ENCODE measurements at places on chromosomes 2 and 18.

DNA sequence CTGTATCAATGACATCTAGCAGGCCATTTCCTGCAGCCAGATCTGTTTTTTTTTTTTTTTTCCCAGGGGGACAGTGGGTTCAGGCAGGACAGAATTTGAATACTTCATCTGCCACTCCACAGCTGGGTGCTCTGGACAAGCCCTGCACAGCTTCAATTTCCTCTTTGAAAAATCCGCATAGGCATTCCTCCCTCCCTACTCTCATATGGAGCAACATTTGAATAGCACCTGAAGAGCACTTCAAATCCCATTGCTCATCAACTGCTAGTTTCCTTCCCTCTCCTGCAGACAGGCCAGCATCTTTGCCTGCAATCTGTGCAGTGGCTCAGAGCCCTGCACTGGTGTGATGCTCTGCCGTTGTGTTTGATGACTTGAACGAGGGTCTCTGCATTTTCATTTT, 326.3 kb downstream of the TSN start:
- DNase-seq: no peak

DNA sequence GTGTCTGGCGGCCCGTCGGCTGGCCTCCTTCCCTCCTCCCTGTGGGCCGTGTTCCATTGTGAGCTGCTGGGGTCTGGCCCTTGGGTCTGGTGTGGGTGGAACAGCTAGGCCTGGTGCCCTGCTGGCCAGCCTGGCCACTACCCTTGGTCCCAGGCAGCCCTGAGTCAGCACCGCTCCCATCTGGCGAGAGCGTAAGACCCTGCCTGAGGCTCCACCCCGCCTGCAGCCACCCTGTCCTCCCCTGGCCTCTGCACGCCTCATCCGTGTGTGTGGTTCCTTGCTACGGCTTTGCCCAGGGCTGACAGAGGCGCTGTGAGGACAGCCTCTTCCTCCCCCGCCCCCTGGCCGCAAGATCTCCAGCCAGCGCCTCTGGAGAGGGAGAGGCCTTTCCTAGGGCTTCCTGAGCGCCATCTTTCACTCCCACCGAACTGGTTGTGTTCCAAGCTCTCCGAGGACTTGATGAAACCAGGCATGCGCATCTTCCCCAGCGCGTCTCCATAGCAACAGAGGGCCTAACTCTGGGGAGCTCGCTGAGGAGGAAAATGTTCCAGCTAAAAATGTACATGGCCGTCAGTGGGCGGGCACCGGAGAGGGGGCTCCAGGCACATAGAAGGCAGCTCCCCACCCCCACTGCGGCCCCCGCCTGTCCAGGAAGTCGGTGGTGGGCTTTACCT, 83.0 kb downstream of the STPG4 start:
- DNase-seq: no peak

DNA sequence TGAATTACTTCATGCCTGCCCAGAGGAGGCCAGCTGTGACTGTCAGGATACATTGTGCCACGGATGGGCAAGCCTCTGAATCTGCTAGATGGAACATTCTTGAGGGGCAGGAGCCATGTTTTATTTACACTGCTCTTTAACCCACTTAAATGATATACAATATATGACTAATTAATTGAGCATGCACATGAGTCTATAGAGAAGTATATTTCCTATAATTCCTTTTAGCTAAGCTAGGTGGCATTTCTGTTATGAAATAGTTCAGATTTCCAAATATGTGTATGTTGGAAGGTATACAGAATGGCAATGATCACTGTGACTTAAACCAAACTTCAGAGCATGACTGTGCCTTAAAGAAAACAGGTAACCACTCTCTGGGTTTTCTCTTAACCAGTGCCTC, 131.7 kb downstream of the RAB3GAP1 start:
- no peak for DNase-seq

DNA sequence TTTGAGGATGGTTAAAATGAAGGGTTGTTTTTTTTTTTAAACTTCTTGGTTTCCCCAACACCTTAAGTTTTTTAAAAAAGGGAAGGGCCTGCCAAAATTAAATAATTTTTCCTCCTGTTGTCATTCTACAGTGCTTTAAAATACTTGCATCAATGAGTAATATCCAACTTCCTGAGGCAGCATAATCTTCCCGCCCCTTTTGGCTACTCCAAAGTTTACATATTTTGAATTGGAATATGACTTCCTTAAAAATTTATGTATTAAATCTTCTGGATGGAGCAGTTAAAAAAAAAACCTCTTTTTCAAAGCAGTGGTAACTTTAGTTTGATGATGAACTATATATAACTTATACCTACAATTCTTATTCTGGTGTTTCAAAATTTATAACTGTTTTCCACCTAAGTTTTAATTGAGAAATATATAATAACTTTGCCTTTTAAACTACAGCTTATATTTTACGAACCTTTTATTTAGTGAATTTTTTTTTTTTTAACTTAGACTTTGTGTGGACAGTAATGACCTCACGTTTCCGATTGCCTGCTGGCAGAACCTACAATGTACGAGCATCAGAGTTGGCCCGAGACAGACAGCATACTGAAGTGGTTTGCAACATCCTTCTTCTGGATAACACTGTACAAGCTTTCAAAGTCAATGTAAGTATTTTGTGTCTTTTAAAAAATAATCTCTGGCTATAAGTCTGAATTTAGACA, 49.8 kb downstream of the PTPN4 start:
- no peak for DNase-seq

- no peak for DNase-seq
These were observed 201.1 kb downstream of the MGAT5 start for GRCh38 chr2:134454931-134455330.

- no peak for DNase-seq
These were observed 45.1 kb upstream of the HDAC4 start for GRCh38 chr2:239445771-239446524.

GRCh38 chr2:14303366-14304115, 329.0 kb upstream of the LRATD1 start:
- no peak for DNase-seq

DNA sequence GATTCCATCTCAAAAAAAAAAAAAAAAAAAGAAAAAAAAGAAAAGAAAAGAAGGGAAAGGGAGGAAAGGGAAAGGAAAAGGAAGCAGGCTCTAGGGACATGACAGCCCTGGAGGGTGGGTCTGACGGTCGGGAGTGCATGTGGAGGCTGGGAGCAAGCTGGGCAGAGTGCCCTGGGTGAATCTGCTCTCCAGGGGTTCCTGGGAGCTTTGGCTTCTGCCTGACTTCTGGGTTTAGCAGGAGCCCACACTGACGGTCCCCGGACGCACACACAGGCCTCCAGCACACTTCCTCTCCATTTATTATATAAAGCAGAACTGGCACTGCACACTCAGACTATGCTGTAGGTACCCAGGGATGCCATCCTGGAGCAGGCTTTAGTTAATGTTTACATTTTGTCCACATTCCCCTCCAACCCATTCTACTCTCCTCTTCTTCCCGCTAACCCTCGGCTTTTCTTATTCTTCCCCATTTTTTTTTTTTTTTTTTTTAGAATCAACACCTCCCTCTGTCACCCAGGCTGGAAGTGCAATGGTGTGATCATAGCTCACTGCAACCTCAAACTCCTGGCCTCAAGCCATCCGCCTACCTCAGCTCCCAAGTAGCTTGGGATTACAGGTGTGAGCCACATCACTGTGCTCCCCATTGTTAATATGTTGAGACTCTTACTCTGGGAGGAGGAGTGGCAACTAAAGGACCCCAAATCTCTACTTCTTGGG, 151.1 kb upstream of the SLC1A4 start:
- DNase-seq: no peak

DNA sequence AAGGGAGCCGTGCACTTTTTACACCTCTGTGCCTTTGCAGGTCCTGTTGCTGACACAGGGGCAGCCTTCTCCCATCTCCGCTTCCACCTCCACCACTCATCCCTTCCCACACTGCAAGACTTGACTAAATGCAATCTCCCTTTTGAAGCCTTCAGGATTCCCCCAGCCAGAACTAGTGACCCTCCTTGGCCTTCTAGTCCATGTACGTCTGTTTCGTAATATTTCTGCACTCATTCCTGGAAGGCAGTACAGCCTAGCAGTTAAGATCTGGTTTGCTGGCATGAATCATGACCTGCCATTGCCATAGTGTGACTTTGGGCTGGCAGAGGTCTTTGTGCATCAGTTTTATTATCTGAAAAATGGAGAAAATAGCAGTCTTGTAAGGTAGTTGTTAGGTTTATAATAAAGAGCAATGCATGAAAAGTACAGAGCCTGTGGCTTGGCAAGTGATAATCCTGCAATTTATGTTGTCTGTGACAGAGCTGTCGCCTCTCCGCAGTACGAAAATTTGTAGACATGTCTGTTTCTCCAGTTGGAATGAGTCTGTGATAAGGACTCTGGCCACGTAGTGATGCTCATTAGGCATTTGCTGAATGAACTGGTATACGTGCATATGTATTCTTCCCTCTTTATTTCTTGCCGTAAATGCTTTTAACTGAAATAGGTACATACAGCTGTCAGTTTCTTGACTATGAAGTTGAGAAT, 36.7 kb downstream of the NCK2 start:
- no peak for DNase-seq

- no peak for DNase-seq
These were observed 147.0 kb downstream of the HDAC4 start for GRCh38 chr2:239253701-239254436.

- no peak for DNase-seq
These were observed 112.8 kb upstream of the FN1 start for GRCh38 chr2:215548714-215549113.

Data from stimulated activated CD8-positive, alpha-beta memory T cell treated with anti-CD3 and anti-CD28 coated beads, Interleukin-4, amount 100 ng/mL, for 1 hour (primary cell).